ENCODE measurements at places on chromosomes 5 and 9.

DNA sequence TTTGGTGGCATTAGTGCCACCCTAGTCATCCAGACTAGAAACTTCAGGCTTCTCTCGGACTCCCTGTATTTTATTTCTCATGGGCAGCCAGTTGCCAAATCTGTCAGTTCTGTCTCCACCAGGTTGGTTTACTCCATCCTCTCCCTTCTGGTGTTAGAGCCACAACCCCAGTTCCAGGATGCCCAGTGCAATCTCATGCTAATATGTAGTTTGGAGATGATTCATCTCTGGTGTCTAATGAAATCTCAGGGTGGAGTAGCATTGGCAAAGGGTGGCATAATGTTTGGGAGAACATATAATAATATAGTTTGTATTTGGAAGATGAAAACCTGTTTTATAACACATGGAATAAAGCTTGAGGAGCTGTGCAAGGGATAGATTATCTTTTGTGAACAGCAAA lies 30.2 kb downstream of the SLC46A2 start:
- no peak for DNase-seq

GRCh38 chr9:5799314-5799713 lies 33.6 kb downstream of the ERMP1 start:
- no peak for DNase-seq

DNA sequence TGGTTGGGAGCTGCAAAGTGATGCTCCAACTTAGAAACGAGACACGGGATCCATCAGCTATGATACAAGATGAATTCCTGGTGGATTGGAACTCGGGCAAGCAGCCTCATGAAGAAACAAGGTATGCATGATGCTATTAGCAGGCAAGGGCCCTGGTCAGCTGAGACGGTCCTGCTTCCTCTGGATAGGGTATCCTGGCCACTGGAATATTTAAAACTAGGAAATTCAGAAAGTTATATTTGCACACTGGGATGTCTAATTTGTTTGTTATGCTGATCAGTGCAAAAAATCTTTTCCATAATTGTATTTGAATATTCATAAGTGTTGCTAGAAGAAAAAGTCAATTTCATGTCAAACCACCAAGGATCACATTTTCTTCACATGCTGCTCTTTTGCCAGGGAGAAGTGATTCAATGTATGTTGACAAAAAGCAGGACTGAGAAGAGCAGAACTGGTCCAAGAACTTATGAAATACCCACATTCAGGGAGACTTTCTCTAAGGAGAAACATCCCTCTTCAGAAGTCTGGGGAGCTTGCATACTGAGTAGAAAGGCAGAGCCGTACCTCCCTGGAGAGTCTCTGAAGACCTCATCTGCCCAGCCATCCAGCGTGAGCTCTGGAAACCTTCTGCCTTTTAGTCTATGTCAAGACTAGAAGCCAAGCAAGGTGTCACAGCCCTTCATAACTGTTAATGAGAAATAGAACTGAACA lies 6.7 kb upstream of the NXNL2 start:
- no peak for DNase-seq

DNA sequence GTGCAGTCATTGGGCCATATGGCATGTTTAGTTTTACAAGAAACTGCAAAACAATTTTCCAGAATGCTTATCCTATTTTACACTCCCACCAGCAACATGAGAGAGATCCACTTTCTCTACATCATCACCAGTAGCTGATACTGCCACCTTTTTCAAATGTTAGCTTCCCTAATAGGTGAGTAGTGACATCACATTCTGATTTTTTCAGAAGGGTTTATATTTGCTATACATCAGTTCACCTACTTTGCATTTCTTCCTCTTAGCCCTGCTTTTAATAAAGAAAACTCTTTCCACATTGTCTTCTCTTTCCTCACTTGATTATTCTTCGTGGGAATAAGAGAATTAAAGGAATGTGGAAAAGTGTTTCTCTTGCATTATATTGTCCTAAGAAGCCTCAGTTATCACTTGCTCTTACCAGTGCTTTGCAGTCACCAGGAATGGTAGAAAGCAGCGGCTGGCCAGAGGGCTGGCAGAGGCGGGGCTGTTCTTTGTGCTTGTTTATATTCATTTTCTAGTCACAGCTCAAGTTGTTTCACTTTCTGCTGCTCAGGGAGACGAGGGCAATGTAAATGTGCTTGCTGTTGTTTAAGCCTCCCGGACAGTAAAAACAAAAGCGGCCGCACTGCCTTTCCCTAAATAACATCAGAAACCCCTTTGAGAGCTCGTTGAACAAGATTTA lies 164.8 kb downstream of the HSD17B3 start:
- DNase-seq: peak; percentile 15

- DNase-seq: peak; percentile 12
Measured at GRCh38 chr5:81181576-81182316, 51.4 kb upstream of the CKMT2 start.

DNA sequence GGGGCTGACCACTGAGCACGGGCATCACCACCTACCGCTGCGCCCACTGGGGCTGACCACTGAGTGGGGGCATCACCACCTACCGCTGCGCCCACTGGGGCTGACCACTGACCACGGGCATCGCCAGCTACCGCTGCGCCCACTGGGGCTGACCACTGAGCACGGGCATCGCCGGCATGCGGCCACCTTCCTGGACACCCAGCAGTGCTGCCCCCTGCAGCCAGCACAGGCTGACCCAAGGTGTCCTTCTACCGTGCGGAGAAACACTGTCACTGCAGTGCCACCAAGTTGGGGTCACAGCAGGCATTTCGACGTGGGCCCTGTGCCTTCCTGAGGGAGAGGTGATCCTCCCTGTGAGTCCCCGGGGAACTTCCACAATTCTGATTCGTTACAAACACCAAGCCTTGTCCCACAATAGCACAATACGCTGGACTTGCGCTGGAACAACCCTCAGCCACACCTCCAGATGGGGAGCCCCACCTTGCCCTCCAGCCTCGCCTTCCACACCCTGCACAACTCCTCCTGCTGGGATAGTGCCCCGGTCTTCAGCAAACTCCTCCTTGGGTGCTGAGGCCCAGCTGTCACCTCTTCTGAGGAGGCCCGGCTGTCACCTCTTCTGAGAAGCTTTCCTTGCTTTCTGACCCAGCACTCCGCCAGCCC lies 90.3 kb upstream of the SARDH start:
- DNase-seq: no peak

GRCh38 chr5:14497311-14497710 lies 84.3 kb upstream of the OTULINL start:
- no peak for DNase-seq
